Activated T-cell treated with anti-CD3 and anti-CD28 coated beads, Interleukin-2, amount 50 U/mL, for 72 hours (primary cell): ENCODE measurements at places on chromosomes 4 and X. TPM values are rescaled to one million over a fixed set of nuclear protein-coding genes. Genes with fewer than 3 reads are reported as not detected.

Gene ZNF157
- total RNA-seq = 0.60 TPM

Gene BTK
- 1.9 TPM for total RNA-seq

DNA sequence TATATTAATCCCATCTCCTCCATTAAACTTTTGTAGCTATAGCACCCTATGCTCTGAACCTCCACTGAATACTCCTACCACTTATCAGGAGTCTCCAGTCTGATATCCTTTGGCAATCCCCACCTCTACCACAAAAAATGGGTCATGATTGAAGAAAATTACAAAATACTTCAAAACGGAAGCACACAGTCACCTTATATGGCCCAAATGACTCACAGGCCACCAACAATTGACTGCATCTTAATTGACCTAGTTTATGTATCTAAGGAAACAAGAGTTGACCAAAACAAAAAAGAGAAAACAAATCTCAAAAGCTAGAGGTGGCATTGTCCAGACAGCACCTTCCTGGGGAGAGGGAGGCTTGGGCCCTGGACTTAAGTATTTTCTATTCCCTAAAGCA is 120.0 kb upstream of the DIAPH2 start:
- no peaks in the 10 kb centered on the region for H3K4me1 ChIP-seq
- no peak overlapping the region for H3K4me3 ChIP-seq
- H3K36me3 ChIP-seq = no peaks in the 10 kb centered on the region

DNA sequence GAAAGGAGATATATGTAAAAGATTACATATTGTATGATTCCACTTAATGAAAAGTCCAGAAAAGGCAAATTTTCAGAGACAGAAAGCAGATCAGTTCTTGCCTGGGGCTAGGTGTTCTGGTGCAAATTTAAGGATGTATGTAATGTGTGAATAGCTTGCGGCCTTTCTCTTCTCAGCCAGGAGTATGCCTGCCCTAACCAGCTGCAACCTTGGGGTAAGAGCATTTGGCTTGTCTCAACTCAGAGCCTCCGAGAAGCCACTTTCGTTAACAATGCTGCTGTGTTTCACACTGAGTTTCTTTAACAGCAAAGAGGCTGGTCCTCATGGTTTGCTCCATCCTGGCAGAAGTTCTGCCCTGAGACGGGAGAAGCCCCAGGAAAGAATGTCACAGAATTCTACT is 102.7 kb downstream of the SPCS3 start:
- H3K27me3 ChIP-seq = no peaks in the 10 kb centered on the region
- no peak for DNase-seq
- H3K4me3 ChIP-seq = no peak overlapping the region
- H3K4me1 ChIP-seq = no peaks in the 10 kb centered on the region

DNA sequence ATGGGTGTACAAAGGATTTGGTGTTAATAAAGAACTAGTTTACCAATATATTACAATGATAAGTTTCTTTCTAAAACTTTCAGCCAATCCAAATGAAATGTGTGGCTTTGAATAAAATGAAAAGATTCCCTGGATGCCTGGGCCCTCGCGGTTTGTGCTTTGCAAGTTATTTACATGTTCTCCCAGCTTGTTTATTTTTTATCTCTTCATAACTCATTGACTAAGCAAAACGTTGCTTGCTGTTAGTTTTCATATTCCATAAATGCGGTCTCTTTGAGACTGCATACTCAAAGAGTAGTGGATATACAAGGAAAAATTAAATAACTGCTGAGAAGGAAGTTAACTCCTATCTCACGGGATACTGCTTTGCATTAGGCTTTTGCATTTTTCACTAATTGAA is 26.0 kb downstream of the FHDC1 start:
- no peak overlapping the region for H3K4me3 ChIP-seq
- no peaks in the 10 kb centered on the region for H3K27me3 ChIP-seq
- H3K4me1 ChIP-seq = no peaks in the 10 kb centered on the region
- no peak overlapping the region for H3K27ac ChIP-seq
- DNase-seq = no peak
- no peaks in the 10 kb centered on the region for H3K36me3 ChIP-seq

- H3K27ac ChIP-seq = no peak overlapping the region
- H3K27me3 ChIP-seq = no peaks in the 10 kb centered on the region
- H3K36me3 ChIP-seq = no peaks in the 10 kb centered on the region
- no peak overlapping the region for H3K4me3 ChIP-seq
- DNase-seq = no peak
Observed at GRCh38 chr4:86092684-86093083, 267.2 kb downstream of the MAPK10 start.
